ENCODE measurements at places on chromosomes 1 and 21.

DNA sequence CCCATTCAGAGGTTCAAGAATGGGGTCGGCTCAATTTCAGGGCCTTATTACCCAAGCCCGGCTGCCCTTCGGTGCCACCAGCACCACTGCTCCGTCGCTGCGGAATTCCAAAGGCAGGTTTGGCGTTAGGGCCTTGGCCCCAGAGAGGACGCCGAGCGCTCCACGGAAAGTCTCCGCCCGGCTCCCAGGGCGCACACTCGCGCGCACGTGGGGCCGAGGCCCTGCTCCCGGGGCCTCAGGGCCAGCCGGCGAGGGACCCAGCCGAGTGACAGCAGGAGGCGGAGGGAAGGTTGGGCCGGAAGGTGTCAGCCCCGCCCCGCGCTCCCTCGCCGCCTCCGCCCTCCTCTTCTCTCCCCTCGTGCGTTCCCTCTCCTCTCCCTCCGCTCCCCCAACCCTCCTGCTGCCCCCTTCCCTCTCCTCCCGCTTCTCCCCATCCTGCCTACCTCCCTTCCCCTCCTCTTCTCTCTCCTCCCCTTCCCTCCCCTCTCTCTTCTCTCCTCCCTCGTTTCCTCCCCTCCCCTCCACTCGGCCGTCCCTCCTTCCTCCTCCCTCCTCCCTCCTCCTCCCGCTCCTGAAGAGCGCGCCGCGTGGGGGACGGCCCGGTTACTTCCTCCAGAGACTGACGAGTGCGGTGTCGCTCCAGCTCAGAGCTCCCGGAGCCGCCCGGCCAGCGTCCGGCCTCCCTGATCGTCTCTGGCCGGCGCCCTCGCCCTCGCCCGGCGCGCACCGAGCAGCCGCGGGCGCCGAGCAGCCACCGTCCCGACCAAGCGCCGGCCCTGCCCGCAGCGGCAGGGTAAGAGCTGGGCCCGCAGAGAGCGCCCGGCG is at the start of gene ETS2:
TSS of gene ETS2 (plus strand) at position 602 of the 825 bp plus-strand sequence. CDS start 4,106 bp downstream, outside the sequence.
- peak; percentile 75 for DNase-seq

- no peak for DNase-seq
These were observed 78.1 kb downstream of the PCBP3 start for GRCh38 chr21:45721671-45722070.

DNA sequence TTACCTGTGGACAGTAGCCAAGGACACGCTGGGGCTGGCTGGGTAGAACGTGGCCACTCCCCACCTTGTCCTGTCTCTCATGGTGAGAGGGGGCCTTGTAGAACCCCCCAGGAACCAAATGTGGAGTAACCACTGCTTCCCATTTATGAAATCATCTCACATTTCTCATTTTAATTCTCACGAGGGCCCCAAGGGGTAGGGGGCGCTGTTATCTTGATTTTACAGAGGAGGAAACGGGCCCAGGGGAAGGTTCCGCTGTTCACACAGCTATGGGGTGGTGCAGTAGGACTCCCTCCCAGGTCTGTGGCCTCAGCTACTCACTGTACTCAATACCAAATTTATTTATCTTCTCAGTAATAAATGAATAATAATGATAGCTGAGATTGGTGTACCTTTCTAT is 5.5 kb downstream of the SMPDL3B start:
- peak; percentile 81 for DNase-seq

DNA sequence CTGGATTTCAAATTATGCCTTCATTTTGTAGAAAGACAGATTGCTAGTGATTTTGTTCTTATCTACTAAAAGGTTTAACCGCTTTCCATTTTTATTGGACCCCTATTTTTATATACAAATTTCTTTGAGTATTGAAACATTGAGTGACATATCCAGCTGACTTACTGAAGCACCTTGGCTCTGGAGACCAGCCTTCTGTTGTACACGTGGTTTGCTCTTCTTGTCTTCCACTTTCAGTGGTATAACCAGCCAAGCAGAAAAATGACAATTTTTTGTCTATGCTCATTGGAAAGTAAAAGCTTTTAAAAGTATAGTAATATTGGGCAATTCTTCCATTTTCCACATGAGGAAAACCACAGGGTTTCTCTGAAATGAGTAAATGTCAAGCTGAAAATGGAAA is 4.4 kb downstream of the F13B start:
- DNase-seq, result no peak

GRCh38 chr1:67583462-67583950 is 101.5 kb upstream of the GADD45A start:
- no peak for DNase-seq

DNA sequence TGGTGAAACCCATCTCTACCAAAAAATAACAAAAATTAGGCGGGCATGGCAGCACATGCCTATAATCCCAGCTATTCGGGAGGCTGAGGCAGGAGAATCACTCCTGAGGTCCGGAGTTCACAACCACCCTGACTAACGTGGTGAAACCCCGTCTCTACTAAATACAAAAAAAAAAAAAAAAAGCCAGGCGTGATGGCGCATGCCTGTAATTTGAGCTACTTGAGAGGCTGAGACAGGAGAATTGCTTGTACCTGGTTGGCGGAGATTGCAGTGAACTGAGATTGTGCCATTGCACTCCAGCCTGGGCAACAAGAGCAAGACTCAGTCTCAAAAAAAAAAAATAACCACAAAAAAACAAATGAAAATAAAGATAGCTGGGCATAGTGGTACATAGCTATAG is 42.3 kb downstream of the CC2D1B start:
- no peak for DNase-seq

DNA sequence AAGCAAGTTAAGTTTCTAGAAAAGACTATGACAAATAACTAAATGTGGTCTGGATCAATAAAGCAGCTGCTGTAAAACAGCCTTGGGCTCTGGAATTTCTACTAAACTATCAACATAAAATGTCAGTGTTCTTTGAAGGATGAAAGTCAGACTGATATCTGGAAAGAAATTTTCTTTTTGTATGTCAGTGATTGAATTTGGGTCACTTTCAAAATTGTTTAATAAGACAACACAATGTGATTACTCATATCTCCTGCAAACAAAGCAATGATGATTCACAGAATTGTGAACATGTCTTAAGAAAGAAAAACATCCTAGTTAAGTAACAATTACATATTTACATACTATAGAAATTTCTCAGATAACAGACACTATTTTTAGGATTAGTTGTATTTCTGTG is 826.4 kb downstream of the PLA2G4A start:
- DNase-seq, result no peak

- DNase-seq, result peak; percentile 60
These were observed 66.5 kb upstream of the UBE2U start for GRCh38 chr1:64136752-64137411.

- DNase-seq, result no peak
These were observed 95.7 kb upstream of the C1orf105 start for GRCh38 chr1:172324761-172325160.

- peak; percentile 87 for DNase-seq
These were observed 197.9 kb downstream of the DYRK1A start for GRCh38 chr21:37564341-37564923.

DNA sequence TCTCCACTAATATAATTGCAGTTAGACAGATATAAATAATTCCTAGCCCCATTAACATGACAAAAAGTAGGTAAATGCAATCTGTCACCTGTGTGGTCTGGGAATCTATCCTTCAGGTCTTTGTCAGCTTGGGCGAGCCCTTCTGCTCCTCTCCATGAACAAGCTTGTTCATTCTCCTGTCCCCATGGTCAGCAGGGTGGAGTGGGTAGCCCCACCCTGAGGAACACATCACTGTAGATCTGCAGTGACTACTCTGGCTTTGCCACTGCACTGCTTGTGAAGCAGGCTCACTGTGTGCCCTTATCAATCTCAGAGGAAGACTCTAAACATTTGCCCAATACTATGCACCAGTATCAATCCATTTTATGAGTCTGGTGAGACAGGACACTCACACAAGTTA is 279.0 kb downstream of the MATN1 start:
- DNase-seq, result no peak

DNA sequence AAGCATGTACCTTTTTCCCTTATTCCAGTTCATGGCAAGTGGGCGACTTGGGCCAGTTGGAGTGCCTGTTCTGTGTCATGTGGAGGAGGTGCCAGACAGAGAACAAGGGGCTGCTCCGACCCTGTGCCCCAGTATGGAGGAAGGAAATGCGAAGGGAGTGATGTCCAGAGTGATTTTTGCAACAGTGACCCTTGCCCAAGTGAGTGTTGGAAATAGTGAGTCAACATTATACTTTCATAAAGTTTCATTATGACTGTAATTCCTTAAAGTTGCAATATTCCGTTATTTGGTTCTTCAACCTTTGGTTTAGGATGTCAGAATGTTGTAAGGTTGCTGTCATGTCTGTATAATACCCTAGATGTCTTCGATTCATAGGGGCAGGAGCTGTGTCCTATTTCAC is 230.5 kb downstream of the TPR start:
- DNase-seq, result no peak

- no peak for DNase-seq
These were observed 1.3 kb downstream of the TMEM167B start for GRCh38 chr1:109091839-109092193.

DNA sequence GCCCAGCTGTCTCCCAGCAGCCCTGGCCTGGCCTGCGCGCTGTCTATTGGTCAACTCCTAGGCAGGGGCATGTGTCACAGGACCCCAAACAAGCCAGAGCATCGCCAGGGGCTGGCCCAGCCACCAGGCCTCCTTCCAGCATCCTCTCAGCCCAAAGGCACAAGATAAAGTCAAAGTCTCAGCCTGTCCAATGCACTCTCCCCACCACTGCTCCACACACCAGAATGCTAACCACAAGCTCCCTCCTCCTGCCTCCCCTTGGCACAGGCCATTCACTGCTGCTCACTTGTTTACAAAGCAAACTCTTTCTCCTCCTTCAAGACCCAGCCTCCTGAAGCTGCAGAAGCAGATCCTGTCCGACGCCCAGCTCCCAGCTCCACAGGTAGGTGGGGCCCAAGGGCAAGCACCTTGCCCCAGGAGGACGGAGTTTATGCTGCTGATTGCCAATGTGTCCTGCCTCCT is 133.4 kb downstream of the DMRTB1 start:
- no peak for DNase-seq

GRCh38 chr21:31117128-31117916 is 79.0 kb upstream of the KRTAP19-8 start:
- no peak for DNase-seq

DNA sequence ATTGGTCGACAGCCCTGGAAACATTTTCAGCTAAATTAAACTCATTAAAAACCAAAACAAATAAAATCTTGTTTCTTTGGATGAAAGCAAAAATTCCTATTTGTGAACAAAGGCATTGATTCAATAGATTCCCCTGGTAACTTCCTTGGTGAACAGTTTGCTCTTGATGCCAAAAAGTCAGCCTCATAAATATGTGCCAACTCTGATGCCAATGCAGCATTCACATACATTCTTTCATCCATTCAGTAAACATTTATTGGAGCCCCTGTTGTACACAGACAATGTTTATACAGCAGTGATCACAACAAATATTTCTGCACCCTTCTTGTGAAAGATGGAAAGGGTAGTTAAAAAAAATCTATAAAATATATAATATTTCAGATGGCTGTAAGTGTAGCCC is 107.8 kb downstream of the PLD5 start:
- no peak for DNase-seq

DNA sequence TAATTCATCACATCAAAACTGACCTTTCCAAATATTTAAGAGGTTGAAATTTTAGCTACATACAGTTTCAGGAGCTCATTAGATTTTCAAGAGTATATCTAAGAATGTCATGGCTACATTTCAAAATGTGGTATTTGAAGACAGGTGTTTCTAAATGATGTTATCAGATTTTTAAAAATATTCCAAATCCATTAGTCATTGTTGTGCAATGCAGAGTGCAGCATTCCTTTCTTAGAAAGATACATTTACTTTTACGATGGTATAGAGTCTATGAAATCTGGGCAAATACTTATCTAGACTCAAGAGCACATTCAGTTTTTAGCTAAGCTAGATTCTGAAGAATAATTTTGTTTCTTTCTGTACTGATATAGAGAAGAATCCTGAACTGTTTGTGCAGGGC is 230.3 kb downstream of the CHRM3 start:
- no peak for DNase-seq

DNA sequence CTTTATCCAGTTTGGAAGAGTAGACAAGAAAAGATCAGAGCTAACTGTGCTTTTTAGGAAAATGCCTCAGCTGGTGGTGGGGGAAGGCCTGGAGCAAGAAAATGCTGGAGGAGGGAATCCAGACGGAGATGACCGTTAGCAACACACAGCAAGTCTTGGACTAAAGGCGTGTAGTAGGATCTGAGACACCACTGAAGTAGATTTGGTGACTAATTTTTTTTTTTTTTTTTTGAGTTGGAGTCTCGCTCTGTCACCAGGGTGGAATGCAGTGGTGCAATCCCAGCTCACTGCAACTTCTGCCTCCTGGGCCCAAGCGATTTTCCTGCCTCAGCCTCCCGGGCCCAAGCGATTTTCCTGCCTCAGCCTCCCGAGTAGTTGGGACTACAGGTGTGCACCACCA is 41.2 kb downstream of the LPAR3 start:
- no peak for DNase-seq

GRCh38 chr1:168623003-168623828 is 46.8 kb downstream of the XCL1 start:
- no peak for DNase-seq

All from CD4-positive, alpha-beta T cell treated with Interleukin-12 subunit alpha and Interleukin-12 subunit beta, for 1 hour (primary cell).